ENCODE measurements at places on chromosomes 1 and 21.

- no peak for DNase-seq
Observed at GRCh38 chr1:42422737-42423136, 33.1 kb downstream of the ZMYND12 start.

GRCh38 chr1:67682659-67683197, 2.3 kb upstream of the GADD45A start:
- DNase-seq = no peak

DNA sequence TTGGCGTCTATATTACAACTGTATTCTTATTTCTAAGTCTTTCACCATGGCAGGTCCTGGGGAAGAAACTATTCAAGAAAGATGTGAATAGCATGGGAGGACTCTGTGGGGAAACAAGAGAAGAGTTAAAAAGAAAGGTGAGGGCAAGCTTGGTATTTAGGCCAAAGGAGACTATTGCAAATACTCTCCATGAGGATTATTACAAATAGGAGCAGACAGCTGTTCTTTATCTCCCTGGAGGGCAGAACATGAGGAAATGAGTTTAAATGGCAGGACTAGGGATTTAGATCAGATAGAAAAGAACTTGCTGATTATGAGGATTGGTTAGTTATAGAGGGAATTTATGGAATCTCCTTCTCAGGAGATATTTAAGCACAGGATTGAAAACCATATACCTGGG, 186.8 kb downstream of the CDC7 start:
- DNase-seq = no peak

GRCh38 chr1:31936981-31937299, 1.2 kb downstream of the PTP4A2 start:
- DNase-seq = no peak

DNA sequence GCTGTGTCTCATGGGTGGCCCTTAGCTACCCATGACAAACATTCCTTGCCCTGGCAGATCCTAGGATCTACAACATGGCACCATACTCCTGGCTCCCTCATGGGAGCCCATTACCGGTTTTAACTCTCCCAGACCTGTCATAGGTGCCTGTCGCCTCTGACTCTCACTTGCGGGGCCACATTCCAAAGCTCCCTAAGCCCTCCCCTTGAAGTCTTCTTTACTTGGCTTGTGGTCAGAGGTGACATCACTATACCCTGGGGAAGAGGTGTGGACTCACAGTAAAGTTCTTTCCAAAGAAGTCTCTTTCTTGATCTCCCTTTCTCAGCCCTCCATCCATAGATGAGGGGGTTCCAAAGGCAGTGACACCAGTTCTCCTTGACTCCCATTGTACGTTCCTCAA, 5.4 kb upstream of the SLAMF9 start:
- peak; percentile 65 for DNase-seq

DNA sequence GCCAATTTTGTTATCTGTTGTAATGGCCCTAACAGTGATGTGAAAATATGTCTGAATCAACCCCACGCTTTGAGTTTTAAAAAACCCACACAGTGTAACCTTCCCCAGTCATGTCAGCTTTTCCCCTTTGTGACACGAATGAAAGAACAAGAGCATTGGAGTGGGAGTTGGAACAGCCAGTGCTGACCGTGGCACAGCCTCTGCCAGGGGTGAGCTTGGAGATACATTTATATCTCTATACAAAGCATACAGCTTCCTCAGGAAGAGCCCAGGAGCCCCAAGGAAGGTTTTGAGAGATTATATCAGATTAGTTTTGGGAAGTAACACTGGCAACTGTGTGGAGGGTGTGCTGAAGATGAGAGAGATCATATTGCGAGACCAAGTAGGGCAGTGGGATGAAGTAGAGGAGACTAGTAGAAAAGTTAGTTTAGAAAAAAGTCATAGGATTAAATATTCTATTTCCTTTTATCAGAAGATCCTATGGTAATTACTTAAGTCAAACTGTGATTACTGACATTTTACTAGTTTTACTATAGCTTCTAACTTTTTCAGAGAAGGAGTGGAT, 15.9 kb downstream of the LRRC8B start:
- DNase-seq = no peak

DNA sequence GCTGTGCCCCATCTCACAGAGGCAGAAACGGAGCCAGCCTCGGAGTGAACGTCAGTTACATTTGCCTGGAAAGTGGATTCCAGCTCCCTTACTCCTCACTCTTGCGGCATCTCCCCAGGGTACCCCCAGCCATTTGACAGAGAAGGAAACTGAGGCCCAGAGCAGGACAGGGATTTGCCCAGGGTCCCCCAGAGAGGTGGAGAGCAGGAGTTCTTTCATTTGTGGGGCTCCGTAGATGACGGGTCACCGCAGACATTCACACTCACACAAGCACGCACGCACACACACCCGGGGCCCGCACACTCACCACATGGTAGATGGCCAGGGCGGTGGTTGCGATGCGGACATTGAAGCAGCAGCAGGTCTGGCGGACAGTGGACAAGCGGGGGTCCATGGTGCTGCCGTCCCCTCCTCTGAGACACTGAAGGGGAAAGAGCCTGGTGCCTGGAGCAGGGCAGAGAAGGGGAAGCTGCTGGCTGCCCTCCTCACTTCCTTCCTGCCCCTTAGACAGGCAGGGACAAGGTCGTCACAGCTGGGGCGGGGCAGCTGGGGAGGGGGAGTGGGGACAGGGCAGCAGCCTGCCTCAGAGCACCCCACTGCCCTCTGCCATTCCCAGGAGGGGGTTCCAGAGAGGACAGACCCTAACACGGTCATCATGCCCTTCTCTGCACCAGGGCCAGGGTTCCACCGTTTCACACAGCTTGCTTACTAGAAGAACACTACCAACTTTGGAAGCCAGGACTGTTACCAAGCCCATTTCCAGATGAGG, at the start of gene LAPTM5:
Gene LAPTM5, minus strand, starts transcription at position 423 of the 769 bp plus-strand sequence. Its CDS starts 29 bp downstream, at position 394.
- no peak for DNase-seq

- no peak for DNase-seq
Observed at GRCh38 chr1:31505911-31506497, 70.3 kb upstream of the TINAGL1 start.

GRCh38 chr1:44531785-44532566, 126.9 kb downstream of the RNF220 start:
- no peak for DNase-seq

GRCh38 chr1:111739925-111740765, 950 bp upstream of the INKA2 start:
- peak; percentile 93 for DNase-seq

GRCh38 chr1:25799935-25800702, at the start of gene SELENON:
Gene SELENON, plus strand, starts transcription at chr1:25800193. Its CDS starts 38 bp downstream, at chr1:25800231.
- peak; percentile 92 for DNase-seq

DNA sequence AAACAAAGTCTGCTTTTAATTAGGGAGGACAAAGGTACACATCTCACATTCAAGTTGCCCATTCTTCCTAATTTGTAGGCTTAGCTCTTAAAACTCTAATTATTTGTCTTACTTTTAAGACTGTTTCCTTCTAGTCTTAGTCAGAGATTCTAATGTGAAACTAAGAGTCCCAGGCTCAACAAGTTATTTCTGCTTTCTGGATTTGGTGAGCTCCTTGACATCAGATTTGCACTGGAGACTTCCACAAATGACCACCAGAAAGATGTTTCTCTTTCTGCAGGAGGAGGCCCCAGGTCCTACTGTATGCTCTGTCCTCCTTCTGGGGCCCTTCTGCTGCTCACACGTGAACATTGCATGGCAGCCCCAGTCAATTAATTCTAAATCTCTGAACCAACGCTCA, 194.2 kb upstream of the JUN start:
- no peak for DNase-seq

DNA sequence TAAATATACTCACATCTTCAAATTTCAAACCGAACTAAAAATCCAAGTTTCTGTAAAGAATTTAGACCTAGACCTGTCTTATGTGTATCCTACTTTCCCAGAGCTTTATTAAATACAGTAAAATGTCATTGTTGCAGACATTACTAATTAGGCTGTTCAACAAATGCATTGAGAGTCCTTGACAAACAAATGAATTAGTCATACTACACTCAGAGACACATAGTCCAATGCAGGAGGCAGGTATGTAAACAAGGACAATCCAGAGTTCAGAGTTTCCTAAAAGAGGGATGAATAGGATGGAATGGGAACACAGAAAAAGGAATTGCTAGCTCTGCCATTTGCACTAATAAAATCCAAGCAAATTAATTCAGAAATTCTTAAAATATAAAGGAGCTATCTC, 1.6 kb upstream of the EGLN1 start:
- no peak for DNase-seq

DNA sequence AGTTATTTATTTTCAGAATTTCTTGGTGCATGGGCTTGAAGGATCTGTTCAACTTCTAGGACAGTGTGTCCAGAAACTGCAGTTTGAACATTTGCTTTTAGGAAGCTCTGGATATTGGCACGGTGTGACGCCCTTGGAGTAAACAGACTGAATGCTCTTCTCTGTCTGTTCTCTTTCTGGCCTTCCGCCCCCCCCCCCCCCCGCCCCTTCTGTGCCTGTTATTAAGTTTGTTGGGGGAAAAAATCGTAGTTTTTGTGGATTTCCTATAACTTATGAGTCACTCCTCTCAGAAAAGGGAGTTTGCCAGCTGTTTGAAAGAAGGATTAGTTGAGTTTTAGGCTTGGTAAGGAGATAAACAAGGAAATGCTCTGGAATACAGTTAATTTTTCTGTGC, 1.2 kb downstream of the KCTD3 start:
- no peak for DNase-seq

DNA sequence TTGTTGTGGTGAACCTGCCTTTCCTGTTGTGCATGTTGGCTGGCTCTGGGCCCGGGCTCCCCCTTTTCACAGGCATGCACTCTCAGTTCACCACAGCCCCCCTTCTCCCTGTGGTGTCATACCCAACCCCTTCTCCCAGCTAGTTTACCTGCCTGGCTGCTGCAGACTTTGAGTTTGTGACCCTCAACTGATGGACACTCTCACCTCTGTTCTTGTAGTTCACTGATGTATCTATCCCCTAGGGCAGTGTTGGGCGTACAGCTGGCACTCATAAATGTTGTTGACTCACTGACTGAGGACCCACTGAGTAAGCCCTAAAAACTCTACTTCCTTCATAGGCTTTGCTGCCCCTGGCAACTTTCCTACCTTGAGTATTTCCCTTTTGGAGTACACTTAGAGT, 54.9 kb downstream of the WDR64 start:
- DNase-seq = no peak

- DNase-seq = no peak
Observed at GRCh38 chr21:36657999-36658398, 40.9 kb upstream of the SIM2 start.

GRCh38 chr1:94106716-94107115, 14.2 kb downstream of the ABCA4 start:
- DNase-seq = peak; percentile 40

- peak; percentile 83 for DNase-seq
Observed at GRCh38 chr1:226548256-226549093, at the start of gene STUM. Gene STUM, plus strand, starts transcription at chr1:226548764. Its CDS starts 141 bp downstream, at chr1:226548905.

DNA sequence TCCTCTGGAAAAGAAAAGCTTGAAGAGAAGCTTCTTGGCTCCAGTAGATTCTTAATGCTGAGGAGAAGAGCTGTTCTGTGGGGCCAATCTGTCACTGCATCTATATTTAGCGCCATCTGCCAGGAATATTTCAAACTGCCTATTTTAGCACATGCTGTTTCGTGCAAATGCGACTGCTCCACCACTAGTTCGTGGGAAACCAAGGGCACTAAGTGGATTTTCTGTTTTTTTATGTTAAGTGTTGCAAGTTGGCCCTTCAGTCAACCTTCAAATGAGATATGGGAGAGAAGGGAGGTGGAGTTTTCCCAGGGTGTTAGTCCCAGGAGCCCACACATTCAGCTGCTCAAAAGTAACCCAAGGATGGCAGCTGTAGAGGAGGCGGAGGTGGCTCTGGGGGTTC, 91.9 kb downstream of the TSEN15 start:
- no peak for DNase-seq

GRCh38 chr1:3597599-3597964, 13.7 kb downstream of the MEGF6 start:
- no peak for DNase-seq

- DNase-seq = no peak
Observed at GRCh38 chr1:223886516-223886921, 40.8 kb upstream of the TP53BP2 start.

DNA sequence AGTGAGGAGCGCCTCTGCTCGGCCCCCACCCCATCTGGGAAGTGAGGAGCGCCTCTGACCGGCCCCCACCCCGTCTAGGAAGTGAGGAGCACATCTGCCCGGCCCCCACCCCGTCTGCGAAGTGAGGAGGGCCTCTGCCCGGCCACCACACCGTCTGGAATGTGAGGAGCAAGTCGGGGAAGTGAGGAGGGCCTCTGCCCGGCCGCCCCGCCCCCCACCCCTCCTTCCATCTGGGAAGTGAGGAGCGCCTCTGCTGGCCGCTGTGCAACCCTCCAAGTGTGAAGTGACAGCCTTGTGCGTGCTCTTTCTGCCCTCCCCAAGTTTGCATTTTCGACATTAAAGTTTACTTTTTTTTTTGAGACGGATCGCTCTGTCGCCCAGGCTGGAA, 5.1 kb upstream of the ZZZ3 start:
- DNase-seq = peak; percentile 94

GRCh38 chr1:83994111-83994510, 4.8 kb downstream of the TTLL7 start:
- DNase-seq = no peak

DNA sequence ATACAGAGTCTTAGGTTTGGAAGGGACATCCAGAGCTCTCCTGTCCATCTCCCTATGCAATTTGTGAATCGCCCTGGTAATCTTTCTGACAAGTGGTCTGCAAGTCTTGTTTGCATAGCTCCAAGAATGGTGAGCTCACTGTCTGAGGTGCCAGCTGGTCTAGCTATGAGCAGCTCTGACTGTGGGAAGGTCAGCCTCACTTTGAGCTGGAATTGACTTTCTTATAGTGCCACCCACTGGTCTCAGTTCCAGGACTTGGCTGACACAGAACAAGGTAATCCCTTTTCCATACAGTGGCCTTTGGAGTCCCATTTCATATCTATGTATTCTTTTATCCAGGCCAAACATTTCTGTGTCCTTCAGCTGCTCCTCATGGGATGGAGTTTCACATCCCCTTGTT, 95.6 kb upstream of the C8B start:
- no peak for DNase-seq

GRCh38 chr1:201456499-201457309, 12.3 kb downstream of the PHLDA3 start:
- peak; percentile 70 for DNase-seq

DNA sequence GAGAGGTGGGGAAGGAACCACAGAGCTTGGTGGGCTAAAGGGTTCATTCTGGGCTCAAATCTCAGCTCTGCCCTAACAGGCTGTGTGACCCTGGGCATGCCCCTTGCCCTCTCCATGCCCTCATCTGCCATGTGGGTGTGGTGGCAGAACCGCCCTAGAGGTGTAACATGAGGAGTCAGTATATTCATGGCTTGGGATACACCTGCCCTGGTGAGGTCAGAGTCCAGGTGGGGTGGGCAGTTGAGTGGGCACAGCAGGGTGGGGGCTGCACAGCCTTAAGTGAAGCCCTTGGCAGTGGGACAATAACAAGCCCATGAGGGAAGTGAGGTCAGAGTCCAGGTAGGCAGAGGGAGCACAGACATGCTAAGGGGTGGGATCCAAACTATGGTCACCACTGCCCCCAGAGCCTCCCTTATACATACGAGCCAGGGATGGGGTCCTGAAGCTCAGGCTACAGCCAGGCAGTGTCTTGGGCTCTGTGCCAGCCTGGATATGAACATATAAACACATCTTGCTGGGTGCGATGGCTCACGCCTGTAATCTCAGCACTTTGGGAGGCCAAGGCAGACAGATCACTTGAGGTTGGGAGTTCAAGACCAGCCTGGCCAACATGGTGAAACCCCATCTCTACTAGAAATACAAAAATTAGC, 59.0 kb upstream of the EFHD2 start:
- DNase-seq = no peak

All from endodermal cell (in vitro differentiated cells).